ENCODE measurements at places on chromosomes 3 and 15.

DNA sequence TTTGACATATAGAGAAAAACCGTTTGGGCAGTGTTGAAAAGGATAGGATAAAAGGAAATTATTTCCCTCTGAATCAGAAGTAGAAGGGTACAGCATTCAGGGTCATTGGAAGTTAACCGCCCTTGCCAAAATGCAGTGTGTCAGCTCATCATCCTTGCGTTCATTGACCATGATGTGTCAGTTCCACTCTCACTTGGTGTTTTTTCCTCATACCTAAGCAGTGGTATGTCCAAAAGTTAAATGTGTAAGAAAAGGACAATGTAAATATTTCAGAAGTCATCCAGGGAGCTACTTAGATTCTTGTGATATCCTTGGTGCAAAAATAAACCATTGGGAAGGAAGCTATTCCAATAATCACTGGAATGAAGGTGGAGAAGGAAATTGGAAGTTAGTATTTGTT lies 50.7 kb downstream of the MAP6D1 start:
- DNase-seq, result no peak

GRCh38 chr3:194749631-194750490 lies 64.2 kb downstream of the FAM43A start:
- no peak for DNase-seq

- no peak for DNase-seq
These were observed 58.3 kb downstream of the CACNA1D start for GRCh38 chr3:53552730-53553129.

DNA sequence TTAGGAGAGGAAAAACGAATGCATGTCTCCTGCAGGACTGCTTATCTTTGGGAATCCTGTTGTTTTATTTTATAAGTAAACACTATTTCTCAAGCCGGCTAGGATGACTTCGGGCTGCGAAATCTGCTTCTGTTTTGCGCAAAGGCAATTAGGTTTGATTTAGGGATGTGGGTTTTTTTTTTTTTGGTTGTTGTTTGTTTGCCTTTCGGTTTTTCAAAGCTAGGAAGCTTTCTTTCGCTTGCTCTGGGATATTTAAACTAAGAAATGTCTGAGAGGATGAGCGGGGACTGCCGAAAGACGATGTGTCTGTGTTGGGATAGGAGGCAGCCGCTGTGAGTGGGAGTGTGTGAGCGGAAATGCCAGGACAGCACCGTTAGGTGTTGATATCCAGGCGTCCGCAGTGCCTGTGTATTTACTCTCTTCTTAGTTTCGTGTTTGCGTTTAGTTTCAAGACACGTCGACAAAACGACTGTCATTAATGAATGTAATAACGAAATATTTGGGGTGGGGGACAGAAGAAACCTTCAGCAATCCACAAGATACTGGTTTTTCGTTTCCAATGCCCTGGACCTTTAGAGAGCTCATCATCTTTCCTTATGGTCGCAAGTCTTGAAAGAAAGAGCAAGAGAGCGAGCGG lies 604 bp downstream of the ISL2 start:
- no peak for DNase-seq

- DNase-seq, result no peak
These were observed 96.0 kb downstream of the TBC1D2B start for GRCh38 chr15:77981281-77982126.

GRCh38 chr3:138785951-138786350 lies 48.8 kb downstream of the PIK3CB start:
- DNase-seq, result no peak

GRCh38 chr3:21754839-21755238 lies 3.8 kb upstream of the ZNF385D start:
- DNase-seq, result no peak

DNA sequence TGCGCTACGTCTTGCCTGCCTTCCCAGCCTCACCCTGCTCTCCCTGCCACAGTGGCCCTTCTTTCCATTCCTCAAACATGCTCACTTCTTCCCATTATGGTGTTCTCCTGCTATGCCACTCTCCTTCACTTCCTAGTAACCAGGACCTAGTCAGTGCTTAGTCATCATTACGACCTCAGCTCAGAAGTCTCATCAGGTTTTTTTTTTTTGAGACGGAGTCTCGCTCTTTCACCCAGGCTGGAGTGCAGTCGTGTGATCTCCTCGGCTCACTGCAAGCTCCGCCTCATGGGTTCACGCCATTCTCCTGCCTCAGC lies 149.5 kb downstream of the GREM1 start:
- DNase-seq, result no peak

DNA sequence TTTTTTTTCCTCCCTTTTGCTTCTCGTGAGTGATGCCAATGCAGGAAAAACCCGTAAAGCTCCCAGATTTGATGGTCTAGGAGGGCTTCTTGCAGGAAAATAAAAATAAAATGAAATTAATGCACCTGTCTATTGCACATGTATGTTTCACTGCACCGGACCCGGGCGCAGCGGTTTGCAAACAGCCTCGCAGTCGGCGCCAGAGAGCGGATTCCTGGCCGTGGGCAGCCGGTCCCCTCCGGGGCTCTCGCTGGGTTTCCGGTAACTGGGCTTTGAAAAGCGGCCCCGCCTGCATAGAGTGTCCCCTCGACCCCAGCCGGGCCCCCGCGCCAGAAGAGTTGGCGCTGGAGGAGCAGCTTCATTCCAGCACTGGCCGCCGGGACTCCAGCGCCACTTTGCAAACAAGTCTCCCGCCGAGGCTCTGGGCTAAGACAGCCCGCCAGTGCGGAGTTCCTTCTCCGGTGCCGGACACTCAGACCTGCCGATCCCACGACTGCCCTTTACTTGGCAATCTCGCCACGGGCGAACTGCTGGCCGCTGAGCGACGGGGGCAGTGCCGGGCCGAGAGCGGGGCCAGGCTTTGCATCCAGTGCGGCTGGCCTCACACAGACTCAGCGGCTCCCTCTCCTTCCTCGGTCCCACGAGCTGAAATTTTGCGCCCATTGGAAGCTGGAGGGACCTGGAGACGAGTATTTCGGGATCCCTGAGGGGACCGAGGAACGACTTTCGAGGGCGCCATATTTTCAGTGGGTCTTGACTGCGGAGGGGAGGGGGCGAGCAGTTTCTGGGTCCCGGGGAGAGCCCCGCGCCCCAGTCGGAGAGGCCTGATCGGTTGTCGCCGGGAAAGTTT lies 225.9 kb upstream of the C2CD4B start:
- DNase-seq, result peak; percentile 6

GRCh38 chr3:140268610-140269009 lies 333.6 kb downstream of the CLSTN2 start:
- no peak for DNase-seq

GRCh38 chr3:66048051-66048395 lies 9.3 kb upstream of the MAGI1 start:
- DNase-seq, result no peak

GRCh38 chr3:170598091-170598502 lies 12.2 kb upstream of the SLC7A14 start:
- DNase-seq, result no peak

DNA sequence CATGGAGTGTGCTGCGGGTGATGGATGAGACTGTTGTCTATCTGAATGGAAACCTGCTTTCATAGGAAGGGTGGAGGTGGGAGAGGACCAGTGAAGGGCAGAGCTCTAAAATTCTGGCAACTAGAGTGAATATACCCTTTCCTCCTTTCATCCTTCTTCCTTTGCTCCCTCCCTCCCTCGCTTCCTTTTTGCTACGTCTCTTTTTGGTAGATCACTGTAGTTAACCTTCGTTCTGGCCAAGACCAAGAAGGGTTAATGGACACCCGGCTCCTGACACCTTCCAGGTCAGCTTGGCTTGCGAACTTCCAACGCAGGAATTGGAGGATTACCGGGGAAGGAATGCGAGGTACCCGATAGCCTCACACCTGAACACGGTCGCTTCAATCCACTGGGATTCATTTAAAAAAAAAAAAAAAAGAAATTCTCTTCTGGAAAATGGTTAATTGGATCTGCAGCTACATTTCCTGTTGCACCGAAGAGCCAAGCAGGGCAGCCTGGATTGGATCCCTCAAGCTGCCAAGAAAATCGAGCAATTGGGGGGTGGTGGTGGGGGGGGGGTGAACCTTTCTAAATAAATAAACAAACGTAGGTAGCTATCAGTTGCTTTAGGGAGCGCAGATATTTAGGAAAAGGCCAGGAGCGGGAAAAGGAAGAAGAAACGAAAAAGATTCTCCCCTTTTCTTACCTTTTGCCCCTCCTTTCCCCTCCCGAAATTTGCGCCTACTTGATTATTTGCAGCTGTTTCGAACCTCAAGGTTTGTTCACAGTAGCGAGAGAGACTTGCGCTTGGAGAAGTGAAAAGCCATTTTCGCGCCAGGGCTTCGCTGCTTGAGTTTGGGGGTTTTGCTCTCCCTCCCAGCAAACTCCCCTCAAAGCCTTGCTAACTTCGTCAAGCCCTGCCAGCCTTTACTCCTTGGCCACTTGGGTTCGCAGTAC lies 9.5 kb upstream of the NR2F2 start:
- no peak for DNase-seq

- no peak for DNase-seq
These were observed 55.5 kb downstream of the BSN start for GRCh38 chr3:49609815-49610214.

- DNase-seq, result no peak
These were observed 323.9 kb upstream of the GBE1 start for GRCh38 chr3:82085356-82085755.

DNA sequence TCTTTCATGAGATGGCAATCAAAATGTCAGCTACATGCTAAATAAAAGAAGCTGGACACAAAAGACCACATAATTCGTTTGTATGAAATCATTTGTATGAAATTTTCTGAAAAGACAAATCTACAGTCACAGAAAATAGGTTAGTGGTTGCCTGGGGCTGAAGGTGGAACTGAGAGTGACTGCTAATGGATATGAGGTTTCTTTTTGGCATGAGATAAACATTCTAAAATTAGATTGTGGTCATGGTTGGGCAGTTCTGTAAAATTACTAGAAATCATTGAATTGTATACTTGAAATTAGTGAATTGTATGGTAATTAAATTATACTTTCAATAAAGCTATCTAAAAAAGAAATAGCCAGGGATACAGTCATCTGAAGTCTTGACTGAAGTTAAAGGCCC lies 2.7 kb upstream of the DMXL2 start:
- DNase-seq, result no peak

- no peak for DNase-seq
These were observed 79.6 kb upstream of the ADAMTSL3 start for GRCh38 chr15:83574345-83574744.

- no peak for DNase-seq
These were observed 76.8 kb upstream of the CHRNA7 start for GRCh38 chr15:31953478-31953877.

DNA sequence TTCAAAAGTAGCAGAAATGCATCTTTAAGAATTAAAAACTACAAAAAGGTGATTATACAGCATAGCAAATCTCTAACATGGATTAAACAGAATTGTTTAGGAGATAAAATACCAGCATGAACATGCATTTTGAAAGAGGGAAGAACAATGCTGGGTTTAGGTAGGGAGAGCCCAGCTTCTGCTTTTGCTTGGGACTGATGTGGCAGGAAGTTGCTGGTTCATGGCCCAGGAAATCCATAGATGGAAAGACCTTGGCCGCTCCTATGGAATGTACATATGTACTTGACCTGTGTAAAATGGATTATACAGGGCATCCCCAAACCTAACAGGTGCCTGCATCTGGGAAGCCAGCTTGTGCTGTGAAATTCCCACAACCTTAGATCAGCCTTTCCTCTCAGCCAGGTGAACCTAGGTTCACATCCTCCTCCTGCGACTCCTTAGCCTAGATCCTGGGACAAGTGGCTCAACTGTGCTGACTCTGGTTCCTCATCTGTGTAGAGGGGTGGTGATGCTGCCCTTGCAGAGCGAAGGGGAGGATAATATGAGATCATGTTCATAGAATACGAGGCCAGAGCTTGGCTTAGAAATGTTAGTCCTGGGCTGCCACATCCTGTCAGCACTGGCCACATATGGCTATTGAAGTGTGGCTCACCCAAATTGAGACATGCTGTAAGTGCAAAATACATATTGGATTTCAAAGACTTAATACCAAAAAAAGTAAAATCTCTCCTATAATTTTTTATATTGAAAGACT lies 47.0 kb upstream of the PLXNA1 start:
- DNase-seq, result no peak

- DNase-seq, result no peak
These were observed 82.4 kb downstream of the HCN4 start for GRCh38 chr15:73286311-73286710.

DNA sequence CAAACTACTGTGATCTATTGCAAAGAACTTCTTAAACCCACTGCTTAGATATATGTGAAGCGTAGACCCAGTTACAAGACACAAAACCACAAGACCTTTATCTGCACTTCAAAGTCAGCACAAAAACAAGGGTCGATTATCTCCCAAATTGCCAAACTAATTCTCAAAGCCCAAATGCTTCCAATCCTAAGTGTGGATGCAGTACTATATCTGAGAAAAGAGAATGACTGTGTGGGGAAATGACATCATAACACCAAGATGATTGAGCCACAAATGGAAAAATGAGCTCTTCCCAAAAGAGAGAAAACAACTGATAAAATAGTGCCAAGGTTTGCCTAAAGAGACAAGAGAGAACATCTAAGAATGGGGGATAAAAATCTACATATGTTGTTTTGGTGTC lies 86.2 kb downstream of the MEIS2 start:
- no peak for DNase-seq

DNA sequence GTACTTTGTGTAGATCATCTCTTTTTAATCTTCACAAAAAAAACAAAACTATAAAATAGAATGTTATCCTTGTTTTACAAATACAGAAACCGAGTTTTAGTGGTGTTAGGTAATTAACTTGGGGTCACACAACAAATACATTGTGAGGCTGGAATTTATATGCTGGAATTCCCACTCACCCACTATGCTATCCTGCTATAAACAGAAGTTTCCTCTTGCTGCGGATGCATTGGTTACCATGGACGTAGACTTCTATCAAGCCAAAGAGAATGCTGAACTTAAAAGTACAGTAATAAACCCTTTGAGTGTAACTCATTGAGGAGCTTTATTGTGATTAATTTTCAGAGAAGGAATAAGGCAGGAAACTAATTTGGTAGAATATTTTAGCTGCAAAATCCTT lies 9.2 kb downstream of the SNAP23 start:
- DNase-seq, result no peak

DNA sequence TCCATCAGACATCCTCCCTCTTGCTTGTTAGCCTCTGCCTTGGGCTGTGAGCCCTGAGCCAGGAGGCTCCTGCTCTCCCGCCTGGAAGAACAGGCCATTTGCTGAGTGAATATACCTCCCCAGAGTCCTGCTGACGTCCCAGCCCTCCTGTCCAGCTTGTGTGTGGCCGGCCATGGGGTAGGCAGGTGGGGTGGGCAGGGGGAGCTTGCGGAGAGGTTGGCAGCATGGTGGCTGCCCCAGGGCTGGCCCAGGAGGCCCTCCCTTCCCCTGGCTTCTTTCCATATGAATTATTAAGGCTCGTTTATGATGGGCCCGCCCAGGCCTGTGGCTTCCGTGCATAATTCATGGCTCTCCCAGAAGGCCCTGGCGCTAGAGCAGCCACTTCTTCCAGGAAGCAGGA lies 18.7 kb downstream of the CACNA2D2 start:
- no peak for DNase-seq

GRCh38 chr3:10599444-10599843 lies 94.1 kb upstream of the ATP2B2 start:
- no peak for DNase-seq

DNA sequence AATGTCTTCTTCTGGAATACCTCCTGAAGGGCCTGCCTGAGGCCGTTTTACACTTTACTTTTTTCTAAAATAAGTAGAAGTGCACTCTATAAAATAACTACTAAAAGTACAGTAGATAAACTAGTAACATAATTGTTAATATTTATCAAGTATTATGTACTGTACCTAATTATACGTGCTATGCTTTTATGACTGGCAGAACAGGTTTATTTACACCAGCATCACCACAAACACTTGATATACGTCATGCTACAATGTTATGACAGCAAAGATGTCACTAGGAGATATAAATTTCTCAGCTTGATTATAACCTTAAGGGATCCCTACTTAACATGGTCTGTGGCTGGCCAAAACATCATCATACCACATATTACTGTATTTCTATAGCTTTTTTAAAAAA lies 29.4 kb downstream of the DLG1 start:
- no peak for DNase-seq
